ENCODE measurements at places on chromosomes 16 and 17.

- peak; percentile 14 for DNase-seq
Observed at GRCh38 chr17:32659419-32659842, 172.6 kb downstream of the CDK5R1 start.

GRCh38 chr17:27496005-27496404, 39.8 kb downstream of the KSR1 start:
- DNase-seq: no peak

- no peak for DNase-seq
Observed at GRCh38 chr17:69535016-69535570, 120.6 kb downstream of the MAP2K6 start.

DNA sequence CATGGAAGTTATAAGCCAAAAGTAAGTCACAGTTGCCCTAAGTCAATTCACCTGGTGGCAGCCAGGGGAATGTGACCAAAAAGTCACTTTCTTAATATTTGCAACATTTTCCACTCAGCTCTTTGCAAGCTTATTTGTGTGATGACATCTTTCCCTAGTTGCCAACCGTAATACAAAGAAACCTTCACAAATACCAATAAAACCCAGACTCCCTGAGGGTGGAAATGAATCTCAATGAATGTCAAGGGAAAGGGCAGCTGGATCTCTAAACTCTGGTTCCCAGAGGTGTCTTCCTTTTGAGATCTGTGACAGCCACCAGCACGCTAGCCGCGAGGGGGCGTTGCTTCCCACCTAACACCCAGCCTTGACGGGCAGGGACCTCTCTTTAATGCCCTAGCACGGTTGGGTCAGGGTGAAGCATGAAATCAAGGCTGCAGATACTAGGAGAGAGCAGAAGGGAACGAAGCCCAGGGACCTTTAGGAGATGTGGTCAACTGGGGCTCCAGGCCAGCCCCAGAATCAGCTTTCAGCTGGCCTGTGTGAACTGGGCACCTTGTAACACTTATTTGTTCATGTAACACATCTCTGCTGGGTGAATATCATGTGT, 82.2 kb downstream of the CMC2 start:
- no peak for DNase-seq

DNA sequence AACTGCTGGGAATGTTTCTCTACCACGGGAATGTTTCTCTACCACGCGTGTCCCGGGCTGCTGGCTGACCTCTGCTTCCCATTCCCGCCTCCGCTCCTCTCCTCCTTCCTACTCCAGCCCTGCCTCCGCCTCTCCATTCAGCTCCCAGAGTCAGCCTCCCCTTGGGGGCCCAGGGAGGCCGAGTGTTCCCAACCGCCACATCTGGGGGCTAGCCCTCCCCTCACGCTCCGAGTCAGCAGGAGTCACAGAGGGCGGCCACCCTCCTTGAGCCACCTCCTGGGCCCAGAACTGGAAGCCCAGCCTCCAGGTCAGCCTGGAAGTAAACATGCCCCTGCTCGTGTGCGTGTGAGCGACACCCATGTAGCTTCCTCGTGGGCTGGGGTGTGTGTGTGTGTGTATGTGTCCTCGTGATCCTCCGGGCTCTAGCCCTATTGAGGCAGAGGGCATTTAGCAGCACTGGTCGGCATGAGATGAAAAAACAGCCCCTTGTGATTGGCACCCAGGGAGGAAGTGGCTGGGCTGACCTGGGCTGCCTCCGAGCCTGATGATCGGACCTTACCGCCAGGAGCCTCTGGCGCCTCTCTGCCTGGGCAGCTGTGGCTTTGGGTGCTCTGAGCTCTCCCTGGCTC, 7.3 kb downstream of the CYGB start:
- no peak for DNase-seq

GRCh38 chr16:82236415-82236814, 66.4 kb upstream of the MPHOSPH6 start:
- DNase-seq: no peak

DNA sequence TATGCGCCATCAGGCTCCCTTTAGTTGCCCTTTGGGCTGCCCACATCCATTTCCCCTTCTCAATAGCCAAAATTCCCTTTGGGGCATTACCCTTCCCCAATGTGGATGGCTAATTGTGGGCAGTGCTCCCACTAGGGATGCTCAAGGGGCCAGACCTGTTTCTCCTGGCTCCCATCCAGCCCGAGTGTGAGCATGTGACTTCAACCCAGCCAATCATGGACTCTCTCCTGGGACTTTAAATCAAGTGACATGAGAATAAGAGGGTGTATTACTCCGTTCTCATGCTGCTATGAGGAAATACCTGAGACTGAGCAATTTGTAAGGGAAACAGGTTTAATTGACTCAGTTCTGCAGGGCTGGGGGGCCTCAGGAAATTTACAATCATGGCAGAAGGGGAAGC, 60.9 kb upstream of the WSB1 start:
- DNase-seq: no peak

DNA sequence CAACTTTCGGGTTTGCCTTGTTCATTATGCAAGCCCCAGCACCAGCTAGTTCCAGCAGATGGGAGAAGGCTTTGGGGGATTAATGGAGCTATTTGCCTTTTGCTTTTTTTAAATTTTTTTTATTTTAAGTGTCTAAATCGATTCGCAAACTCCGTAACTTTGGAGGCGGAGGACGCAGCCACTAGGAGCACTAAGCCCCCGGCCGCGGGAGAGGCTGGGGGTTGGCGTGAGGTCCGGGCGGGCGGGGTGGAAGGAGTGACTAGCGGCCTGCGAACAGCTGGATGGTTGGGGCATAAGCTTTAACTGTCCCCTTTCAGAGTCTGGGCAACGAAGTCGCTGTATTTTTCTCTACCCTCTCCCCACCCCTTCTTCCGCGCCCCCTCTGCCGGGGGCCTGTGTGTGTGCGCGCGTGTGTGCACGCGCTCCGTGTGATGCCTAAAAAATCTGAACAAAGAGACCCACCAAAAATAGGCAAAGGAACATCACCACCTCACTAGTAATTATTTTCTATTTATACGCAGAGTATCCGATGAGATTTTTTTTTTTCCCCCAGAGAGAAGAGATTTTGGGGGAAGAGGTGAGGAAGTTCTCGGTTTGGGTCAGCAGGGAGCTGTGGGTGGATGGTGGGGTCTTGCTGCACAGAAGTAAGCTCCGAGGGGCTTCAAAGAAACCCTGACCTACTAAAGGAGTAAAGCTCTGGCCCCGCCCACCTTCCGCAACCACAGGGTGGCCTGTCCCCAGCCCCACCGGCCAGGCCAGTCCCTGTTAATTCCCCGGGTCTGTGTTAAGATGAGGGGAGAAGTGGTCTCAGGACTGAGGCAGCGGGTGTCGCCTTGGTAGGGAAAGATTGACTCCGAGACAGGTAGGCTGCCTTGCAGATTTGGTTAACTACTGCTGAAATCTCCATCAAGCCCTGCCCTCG, 2.3 kb downstream of the SHISA9 start:
- DNase-seq: no peak

GRCh38 chr16:86515777-86516622, 5.7 kb downstream of the FOXF1 start:
- no peak for DNase-seq

GRCh38 chr17:39305978-39306377, 80.2 kb upstream of the STAC2 start:
- DNase-seq: no peak

- no peak for DNase-seq
Observed at GRCh38 chr17:2580151-2580550, 13.3 kb upstream of the PAFAH1B1 start.

- no peak for DNase-seq
Observed at GRCh38 chr17:7745748-7746470, 28.4 kb downstream of the DNAH2 start.

DNA sequence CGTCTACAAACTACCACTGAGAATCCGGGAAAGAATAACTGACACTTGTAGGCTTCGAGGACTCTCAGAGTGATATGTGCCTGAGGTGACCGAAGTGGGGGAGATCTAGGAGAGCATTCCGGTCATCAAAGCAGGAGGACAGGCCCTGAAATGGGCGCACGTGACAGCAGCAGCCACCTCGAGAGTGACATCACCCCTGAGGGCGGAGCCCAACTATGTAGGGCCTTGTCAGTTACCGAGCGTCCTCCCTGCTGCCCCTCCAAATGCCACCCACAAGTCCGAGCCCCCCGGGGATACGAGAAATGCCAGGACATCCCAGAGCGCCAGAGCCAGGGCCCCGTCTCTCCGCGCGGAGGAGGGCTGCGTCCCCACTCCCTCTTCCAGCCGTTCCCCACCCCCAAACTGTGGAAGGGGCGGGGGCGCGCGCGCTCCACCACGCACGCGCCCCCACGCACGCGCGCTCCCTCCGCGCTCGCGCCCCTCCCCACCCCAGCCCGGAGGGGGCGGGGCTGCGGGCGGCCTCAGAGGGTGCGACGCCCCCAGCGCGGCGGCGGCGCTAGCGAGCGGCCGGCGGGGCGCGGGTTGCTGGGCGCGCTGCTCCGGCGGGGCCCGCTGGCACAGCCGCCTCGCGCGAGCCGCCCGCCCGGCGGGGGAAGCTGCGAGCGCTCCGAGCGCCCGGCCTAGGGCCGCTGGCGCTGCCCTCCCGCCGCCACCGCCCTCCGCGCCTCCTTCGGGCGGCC, at the start of gene TANC2:
Gene TANC2 (plus strand): TSS at position 550 of the 740 bp plus-strand sequence. CDS start 43,325 bp downstream, outside the sequence.
- no peak for DNase-seq

- DNase-seq: no peak
Observed at GRCh38 chr17:69760562-69760961, 314.5 kb upstream of the KCNJ16 start.

DNA sequence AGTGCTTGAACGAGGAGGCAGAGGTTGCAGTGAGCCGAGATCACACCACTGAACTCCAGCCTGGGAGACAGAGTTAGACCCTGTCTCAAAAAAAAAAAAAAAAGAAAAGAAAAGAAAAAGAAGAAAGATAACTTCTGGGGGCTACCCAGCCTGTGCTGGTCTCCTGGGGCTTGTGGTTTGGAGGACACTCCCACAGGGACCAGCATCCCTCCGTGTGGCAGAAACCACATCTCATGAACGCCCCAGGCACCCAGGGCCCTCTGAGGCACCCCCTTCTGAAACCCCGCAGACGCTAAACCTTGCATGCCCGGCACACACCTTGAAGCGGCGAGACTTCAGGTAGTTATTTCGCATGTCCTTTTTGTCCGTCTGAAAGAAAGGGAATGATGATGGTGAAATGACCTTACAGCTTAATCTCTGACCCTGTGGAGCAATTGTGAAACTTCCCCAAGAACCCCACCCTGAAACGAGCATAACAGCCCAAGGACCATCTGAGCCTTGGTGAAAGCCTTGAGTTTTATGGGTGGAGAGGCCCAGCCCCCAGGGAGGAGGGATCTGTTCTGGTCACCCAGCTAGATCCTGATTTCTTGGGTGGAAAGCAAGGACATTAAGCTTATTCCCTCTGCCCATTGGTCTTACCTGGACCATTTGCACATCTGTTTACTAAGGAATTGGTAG, 55.0 kb downstream of the CNGB1 start:
- no peak for DNase-seq

DNA sequence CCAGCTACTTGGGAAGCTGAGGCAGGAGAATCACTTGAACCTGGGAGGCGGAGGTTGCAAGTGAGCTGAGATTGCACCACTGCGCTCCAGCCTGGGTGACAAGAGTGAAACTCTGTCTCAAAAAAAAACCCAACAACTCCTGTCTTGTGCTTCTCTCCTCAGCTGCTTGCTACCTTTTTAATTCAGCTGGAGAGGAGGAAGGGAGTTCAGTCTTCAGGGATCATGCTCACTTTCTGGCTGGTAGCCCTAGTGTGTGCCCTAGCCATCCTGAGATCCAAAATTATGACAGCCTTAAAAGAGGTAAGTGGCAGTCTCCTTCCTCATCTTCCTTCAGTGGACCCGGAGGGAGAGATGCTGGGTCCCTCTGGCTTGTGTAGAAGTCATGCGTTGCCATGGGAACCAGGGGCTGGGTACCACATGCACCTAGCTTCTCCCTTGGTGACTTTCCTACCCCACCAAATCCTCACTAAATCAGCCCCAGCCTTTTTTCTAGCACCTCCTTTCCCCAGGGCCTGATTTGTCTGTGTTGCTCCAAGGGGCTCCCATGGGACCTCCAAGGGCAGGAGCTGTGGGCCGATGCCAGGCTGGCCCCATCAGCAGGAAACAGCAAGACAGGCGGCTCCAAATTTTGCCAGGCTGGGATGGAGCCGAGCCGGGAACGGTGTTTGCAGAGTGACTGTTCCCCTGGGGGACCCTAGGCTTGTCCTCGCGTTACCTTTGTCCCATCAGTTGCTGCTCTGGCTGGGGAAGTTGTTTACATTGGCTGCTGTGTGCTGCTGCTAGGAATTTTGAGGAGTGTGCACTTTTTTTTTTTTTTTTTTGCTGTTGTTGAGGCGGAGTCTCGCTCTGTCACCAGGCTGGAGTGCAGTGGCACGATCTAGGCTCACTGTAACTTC, 65.2 kb downstream of the ABCC1 start:
- no peak for DNase-seq

DNA sequence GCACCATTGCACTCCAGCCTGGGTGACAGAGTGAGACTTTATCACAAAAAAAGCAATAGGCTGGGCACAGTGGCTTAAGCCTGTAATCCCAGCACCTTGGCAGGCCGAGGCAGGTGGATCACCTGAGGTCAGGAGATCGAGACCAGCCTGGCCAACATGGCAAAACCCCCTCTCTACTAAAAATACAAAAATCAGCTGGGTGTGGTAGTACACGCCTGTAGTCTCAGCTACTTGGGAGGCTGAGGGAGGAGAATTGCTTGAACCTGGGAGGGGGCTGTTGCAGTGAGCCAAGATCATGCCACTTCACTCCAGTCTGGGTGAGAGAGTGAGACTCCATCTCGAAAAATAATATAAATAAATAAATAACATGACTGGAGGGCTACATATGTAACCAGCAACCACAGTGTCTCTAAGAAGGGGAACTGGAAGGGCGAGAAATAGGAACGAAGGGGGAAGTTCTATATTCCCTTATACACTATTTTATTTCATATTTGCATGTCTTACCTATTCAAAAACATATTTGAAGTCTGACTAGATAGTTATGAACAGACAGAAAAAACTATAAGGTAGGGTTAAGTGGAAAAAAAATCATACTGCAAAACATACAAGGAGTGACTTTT, 25.9 kb downstream of the MYH11 start:
- no peak for DNase-seq

GRCh38 chr17:52724578-52724977, 566.1 kb upstream of the CA10 start:
- DNase-seq: no peak

DNA sequence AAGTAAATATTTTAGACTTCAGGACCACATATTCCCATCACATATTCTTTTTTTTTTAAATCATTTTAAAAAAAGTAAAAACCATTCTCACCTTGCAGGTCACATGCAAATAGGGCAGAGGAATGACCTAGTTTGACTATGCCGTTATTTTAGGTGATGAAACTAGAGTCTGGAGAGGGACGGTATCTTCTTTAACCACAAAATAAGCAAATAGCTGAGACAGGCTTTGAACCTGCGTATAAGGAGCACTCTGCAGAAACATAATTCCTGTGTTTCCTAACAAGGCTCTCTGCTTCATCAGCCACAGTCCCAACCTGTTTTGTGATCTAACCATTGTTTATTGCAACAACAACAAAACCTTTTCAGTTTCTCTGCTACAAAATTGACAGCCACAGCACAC, 121.5 kb downstream of the PCTP start:
- DNase-seq: no peak

DNA sequence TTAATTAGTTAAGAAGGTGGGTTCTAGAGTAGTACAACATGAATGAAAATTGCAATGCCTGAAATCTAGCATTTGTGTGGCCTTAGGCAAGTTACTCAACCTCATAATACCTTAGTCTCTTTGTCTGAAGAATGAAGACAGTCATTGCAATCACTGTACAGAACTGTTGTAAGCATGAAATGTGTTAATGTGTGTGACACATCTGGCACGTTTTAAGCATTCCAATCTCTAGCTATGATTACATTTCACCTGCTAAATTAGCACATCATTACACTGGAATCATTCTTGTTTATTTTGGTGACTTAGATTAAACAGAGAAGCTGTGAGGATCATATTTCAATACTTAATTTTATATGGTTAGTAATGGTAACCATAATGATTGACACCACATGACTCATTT, 629.7 kb upstream of the KIF2B start:
- no peak for DNase-seq

All from GOT3 (cell line).